ENCODE measurements at places on chromosomes 12 and 14.

DNA sequence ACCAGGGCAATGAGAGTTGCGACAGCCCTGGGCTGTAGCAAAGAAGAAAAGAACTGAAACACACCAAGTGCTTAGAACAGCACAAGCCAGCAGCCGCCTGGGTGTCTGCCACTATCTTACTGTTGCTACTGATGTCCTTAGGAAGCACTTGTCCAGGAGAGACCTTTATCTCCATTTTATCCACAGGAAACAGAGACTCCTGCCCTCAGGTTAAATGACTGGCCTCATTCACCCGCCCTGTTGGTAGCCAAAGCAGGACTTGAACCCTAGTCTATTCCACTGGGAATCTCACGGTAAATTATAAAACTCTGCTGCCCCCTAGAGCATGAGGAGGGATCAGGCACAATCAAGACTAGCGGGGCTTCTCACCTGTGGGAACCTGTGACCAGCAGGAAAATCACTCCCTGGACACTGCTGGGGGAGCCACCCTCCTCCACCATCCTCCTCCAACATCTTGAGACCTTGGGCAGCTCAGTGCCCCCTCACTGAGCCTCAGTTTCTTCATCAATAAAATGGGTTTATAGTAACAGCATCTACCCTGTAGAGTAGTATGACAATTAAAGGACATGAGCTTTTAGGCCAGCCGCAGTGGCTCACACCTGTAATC lies 20.5 kb upstream of the TESC start:
- DNase-seq, result peak; percentile 31

DNA sequence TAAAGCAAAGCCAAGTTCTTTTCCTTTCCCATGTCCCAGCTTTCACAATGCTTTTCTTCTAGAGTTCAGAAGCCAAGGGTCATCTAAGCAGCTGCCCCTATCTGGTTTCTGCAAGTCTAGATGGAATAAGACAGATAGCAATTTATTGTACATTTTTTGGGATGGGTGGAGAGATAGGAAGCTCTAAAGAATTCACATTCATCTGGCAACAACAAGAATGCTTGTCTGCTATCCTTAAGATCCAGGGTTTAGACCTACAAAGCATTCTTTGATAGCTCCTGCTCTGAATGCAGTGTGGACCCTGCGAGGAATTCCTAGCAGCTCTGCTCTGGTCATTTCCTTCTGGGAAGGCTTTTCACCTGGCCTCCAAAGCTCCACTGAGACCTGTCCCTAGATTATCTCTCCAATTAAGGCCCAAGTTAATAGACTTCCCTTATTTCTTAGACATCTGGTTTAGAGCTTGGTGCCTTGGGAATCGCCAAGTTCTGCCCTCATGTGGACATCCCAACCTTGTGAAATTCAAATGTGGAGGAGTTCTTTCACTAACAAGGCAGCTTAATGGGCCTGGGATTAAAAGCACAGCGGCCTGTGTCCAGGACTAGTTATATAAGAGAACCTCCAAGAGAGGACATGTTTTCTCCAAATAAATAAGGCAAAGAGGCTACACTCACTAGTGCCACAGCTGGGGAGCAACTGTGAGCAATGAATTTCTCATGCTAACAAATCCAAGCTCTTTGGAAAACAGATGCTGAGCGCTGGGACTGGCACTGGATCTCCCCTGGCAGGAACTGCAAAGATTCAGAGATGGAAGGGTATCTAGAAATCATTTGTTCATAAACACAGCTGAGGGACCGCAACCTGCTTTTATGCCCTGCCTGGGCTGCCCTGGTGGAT lies 384.5 kb upstream of the DDHD1 start:
- peak; percentile 6 for DNase-seq

- DNase-seq, result peak; percentile 33
Observed at GRCh38 chr14:102593061-102593824, 794 bp downstream of the RCOR1 start.

- DNase-seq, result no peak
Observed at GRCh38 chr14:24692382-24693352, 58.7 kb upstream of the GZMB start.

DNA sequence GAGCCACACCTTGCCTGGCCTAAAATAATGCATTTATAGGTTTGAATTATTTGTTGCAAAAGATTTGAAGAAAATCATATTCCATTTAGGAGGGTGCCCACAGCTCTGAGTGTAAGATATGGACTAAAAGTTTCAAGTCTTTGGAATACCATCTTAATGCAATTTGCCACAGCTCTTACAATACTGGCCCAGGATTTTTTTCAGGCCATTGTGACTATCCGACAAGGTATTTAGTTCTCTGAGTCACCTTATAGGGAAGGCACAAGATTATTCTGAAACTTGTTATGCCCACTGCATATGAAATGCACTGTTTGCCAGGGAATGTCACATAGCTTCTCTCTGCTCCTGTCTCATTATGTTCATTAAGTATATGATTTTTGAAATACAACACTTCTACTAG lies 29.6 kb upstream of the SLC6A13 start:
- DNase-seq, result peak; percentile 44

GRCh38 chr14:95132760-95133159 lies 24.6 kb downstream of the DICER1 start:
- DNase-seq, result no peak

GRCh38 chr12:87280356-87280755 lies 748.8 kb downstream of the C12orf50 start:
- no peak for DNase-seq

DNA sequence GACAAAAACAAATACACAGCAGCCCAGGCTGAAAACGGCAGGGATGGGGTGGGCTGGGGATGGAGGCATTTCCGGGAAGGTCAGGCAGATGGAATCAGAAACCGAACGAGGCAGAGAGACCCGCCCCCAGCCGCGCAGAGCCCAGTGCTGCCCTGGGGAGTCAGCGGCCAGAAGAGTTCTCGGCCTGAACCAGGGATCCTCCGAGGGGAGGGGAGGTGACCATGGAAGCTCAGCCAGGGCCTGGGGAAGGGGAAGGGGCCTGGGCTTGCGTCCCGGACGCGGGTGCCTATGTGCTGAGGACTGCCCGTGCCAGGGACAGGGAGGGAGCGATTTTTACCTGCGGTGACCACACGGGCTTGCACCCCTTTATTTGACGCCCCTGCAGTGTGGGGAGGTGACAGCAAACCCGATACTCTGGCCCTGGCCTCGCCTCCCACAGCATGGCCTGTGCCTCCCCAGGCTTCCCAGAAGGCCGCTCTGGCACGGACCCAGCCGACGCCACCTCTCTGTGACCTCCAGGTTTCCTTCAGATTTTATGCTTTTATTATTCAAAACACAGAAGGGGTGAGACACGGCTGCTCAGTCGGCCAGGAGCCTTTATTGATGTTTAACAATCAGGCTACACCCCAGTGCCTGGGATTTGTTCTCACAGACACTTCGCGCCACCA lies 7.7 kb downstream of the LRCOL1 start:
- no peak for DNase-seq

DNA sequence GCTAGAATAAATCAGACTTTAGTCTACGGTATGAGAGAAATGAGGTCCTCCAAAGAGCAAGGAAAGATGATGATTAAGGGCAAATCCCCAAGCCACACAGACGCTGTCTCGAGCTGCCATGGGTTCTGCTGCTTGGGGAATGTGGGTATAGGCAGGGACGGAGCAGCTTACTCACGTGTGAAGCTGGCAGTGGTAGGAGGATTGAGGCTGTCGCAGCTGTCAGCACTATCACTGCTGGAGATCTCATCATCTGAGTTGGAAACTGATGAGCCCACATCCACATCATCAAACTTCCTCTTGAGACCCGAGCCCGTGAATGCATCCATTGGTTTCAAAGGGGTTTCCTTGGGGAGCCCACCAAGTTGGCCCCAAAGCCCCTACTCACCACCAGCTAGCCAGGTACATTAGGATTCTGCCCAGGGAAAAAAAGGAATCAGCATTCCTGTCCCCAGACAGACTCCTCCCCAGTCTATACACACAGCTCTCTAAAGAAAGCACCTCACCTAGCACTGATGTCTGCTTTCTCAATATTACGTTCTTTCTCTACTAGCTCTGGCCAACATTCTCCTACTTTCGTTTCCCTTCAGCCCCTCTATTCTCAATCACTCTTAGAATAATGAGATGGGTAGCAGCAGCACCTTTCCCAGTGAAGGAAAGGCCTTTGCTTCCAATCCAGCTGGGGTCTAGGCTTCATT lies 7.0 kb downstream of the CSRNP2 start:
- no peak for DNase-seq

DNA sequence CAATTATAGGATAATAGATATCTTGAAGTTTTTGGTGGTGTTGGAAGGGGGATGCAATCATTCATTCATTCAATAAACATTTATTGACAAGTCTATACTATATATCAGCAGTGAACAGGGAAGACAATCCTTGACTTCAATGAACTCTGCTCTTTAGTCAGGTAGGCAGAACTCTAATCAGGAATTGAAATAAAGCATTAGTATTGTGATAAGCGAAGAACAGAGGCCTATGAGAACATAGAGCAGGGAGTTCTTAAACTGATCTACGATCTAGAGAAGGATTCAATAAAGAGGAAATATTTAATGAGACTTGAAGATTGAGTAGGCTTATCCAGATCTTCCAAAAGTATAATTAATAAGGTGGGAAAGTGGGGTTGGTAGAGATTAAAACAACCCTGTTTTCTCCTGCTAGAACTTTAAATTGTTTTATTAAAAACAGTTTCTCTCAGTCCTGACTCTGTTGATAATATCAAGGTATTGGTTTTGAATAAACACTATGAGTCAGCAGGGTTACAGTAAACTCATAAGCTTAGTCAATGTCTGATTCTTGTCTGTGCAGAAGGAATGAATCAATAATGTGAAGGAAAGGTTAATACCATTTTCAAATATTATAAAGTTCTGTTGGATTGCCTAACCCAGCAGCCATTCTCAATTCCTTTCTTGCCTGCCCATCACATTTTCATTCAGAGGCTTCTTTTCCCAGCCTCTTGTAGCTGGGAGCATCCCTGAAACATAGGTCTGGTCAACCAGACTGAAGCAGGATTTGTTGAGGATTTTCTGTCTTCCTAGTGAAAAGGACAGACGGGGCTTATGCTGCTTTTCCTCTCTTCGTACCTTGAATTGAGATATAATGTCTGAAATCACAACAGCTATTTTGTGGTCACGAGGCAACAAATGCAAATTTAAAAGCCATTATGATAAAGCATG lies 38.9 kb upstream of the KTN1 start:
- DNase-seq, result peak; percentile 70

DNA sequence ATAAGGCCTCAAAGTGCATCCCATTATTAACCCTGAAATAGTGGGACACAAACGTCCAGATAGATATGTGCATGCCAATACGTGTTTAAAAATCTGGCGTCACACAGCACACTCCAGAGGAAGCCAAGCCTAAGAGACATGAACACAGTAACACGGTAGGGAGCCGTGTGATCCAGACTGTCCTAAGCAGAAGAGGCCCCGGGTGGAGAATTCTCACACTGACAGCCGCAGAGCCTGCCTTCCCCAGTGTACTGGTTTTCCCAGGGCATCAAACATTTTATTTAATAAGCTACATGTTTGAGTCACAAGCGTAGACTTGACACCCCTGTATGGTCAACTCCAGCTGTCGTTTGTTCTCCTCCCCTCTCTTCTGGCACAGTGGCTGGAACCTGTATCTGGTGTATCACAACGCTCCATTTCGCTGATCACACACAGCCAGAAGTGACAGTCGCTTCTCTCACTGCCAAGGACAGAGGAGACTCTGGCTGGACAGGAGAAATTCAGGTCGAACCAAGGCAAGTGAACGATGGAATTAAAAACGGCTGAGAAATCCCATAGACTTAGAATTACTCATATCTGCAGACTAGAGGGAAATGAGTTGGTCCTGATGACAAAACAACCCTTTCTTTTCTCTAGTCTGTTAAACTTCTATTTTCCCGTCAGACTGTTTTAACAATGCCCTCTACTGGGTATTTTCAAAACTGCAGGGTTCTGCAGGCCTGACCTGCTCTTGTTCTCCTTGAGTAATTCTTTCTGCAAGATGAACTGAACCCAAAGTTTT lies 359.9 kb downstream of the RGS6 start:
- DNase-seq, result peak; percentile 49

GRCh38 chr12:74538491-74539258 lies 1.0 kb downstream of the ATXN7L3B start:
- DNase-seq, result no peak

DNA sequence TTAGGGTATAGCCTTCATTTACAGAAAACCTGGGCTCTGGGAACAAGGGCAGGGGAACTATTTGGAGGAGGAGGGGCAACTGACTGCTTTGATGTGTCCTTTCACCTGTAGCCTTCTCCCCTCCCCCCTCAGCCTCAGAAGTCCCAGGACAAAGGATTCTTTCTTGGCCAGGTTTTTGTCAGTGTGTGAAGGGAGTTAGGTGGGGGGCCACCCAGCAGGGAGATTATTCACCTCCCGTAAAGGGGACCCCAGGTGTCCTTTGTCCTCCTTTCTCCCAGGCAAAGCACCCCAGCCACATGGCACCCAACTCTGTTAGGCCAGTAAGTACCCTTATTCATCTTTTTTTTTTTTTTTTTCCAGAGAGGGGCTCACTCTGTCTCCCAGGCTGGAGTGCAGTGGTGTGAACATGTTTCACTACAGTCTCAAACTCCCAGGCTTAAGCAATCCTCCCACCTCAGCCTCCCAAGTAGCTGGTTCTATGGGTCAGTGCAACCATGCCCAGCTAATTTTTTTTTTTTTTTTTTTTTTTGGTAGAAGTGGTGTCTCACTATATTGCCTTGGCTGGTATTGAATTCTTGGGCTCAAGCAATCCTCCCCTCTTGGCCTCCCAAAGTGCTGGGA lies 723 bp upstream of the NFE2 start:
- no peak for DNase-seq

GRCh38 chr12:91194500-91194899 lies 11.9 kb upstream of the DCN start:
- DNase-seq, result peak; percentile 70

GRCh38 chr14:67663633-67664032 lies 10.8 kb downstream of the VTI1B start:
- peak; percentile 95 for DNase-seq

DNA sequence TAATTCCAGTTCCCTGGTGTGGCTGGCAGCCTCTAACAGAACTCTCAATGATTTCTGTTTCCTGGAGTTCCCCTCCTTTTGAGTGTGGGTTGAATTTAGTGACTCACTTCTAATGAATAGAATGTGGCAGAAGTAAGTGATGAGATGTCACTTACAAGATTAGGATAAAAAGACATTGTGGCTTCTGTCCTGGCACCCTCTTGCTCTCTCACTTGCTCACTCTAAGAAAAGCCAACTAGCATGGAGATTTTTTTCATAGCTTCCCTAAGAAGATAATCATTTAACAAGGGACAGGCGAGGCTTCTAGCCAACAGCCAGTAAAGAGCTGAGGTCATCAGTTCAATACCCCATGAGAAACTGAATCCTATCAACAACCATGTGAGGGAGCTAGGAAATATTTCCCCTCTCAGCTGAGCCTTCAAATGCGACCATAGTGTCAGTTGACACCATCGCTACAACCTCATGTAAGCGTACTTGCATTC lies 156.7 kb downstream of the TMTC3 start:
- DNase-seq, result peak; percentile 95

Measured in epithelial cell of esophagus (primary cell).